ENCODE measurements at places on chromosomes 1 and 21.

- DNase-seq: no peak
Measured at GRCh38 chr1:97084546-97084945, 363.0 kb downstream of the PTBP2 start.

GRCh38 chr1:34896612-34897011 lies 32.8 kb downstream of the DLGAP3 start:
- DNase-seq: no peak

GRCh38 chr1:40932006-40932405 lies 47.5 kb upstream of the CTPS1 start:
- no peak for DNase-seq

DNA sequence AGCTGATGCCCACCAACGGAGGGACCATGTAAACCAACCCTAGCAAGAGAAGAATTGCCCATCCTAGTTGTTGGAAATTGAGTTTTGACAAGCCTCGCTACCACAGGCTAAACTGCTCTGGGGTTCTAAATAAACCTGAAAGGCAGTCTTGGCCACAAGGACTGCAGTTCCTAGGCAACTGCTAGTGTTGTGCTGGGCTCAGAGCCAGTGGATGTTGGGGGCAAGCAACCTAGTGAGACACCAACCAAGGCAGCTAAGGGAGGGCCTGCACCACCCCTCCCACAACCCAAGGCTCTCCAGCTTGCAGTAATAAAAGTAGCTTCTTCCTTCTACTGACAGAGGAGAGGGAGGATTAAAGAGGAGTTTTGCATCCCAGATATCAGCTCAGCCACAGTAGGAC lies 102.4 kb upstream of the PKN2 start:
- DNase-seq: no peak

GRCh38 chr1:94160811-94161210 lies 39.9 kb upstream of the ABCA4 start:
- peak; percentile 68 for DNase-seq

GRCh38 chr21:33916200-33916567 lies 580 bp upstream of the ATP5PO start:
- no peak for DNase-seq

GRCh38 chr1:180230791-180231505 lies 884 bp downstream of the LHX4 start:
- no peak for DNase-seq

DNA sequence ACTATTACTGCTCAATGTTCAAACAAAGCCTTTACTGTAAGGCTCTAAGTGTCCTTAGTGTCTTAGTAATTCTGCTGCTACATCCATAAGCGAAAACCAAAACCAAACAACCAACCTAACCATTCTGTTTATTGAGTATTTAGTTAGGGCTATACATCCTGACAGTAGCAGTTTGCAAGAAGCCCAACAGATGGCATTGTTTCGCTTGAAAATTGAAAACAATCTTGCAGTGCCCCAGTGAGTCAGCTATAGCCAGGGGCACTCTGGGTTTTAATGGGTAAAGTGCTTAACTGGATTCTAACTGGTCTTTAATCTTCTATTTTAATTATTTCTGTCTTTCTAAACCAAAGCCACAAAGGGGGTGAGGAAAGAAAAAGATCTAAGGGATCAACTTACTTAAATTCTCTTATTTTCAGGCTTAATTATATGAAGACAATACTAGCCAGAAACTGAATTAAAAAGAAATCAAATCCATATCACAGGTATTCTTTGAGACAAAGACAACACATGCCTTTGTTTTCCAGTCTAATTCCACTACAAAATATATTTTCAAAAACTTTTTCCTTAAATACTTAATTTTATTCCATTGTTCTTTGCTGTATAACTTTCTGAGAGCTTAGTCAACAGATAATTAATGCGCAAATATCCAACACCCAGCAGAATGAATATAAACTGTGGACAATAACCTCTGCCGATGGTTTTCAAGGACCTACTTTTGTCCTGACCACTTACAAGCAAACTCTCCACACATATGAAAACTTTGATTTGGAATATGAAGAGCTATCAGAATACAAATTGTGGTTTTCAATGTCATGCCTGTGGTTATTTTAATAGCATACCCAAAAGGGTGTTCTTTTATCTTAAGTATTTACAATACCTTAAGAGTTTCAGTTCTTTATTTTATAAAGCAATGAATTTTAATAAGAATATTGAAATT lies 15.2 kb downstream of the POGZ start:
- peak; percentile 53 for DNase-seq

DNA sequence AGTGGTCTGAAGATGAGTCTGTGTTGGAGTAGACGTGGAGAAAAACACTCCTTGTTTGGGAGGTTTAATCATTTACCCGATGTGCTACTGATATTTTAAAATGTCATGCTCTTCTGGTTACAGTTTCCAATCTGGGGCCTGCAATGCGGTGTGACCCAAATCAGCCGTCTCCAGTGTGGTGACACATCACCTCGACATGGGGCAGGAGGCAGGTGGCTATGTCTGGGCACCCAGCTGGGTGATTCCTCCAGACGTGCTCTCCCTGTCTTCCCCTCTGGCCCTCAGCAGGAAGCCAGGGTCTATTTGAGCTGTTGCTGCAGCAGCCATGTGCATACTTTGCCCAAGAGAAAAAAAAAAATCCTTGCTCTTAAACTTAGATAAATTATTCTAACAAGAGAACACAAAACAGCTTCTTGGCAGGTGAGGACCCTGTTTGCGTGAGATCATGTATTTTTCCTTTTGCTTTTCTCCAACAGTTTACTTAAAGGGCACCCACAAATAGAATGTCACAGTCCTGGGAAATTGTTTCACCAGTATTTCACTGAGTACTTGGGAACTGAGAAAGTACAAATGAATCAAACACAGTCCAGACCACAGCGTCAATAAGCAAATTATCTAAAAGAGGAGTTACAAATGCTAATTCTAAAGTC lies 38.9 kb upstream of the MAP10 start:
- no peak for DNase-seq

- DNase-seq: no peak
Measured at GRCh38 chr1:51907079-51907702, 28.7 kb upstream of the NRDC start.

DNA sequence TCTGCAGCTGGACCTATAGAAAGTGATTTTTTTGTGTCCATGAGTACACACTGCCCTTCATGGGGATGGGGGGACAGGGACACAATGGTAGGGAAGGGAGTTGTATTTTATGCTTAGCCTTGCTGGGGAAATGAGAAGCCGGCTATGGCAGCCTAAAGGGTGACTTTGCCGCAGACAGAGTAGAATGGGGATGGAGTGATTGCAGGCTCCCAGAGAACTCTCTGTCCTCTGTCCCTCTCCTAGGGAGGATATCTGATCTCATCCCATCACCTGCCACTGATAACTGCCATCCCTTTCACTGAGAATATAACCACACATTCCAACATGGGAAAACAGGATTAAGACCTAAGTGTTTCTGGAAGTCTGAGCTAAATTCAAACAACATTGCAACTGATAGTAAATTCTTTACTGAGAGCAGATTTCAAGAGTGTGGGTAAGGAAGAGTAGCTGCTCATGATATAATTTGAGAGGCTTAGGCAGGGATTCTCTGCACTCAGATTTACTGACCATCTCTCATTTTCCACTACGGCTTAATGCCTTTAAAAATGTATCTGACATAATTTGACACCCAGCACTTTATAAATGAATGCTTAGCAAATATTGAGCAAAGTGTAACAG lies 13.9 kb downstream of the SH2D1B start:
- DNase-seq: no peak

GRCh38 chr1:4650481-4650880 lies 3.9 kb upstream of the AJAP1 start:
- peak; percentile 11 for DNase-seq

DNA sequence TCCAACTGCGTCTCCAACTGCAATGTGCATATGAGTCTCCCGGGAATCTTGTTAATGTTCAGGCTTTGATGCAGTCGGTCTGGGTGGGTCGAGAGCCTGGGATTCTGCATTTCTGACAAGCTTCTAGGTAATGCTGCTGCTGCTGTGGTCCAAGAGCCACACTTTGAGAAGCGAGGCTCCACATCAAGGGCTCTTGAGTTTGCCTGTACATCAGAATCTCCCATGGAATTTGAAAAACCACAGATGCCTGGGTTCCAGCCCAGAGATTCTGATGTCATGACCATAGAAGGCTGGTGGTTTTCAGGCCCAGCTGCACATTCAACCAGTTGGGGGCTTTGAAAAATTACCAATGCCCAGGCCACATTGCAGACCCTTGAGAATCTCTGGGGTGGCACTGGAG lies 93.9 kb upstream of the TARDBP start:
- DNase-seq: no peak

- no peak for DNase-seq
Measured at GRCh38 chr1:78070210-78070609, 24.4 kb downstream of the GIPC2 start.

DNA sequence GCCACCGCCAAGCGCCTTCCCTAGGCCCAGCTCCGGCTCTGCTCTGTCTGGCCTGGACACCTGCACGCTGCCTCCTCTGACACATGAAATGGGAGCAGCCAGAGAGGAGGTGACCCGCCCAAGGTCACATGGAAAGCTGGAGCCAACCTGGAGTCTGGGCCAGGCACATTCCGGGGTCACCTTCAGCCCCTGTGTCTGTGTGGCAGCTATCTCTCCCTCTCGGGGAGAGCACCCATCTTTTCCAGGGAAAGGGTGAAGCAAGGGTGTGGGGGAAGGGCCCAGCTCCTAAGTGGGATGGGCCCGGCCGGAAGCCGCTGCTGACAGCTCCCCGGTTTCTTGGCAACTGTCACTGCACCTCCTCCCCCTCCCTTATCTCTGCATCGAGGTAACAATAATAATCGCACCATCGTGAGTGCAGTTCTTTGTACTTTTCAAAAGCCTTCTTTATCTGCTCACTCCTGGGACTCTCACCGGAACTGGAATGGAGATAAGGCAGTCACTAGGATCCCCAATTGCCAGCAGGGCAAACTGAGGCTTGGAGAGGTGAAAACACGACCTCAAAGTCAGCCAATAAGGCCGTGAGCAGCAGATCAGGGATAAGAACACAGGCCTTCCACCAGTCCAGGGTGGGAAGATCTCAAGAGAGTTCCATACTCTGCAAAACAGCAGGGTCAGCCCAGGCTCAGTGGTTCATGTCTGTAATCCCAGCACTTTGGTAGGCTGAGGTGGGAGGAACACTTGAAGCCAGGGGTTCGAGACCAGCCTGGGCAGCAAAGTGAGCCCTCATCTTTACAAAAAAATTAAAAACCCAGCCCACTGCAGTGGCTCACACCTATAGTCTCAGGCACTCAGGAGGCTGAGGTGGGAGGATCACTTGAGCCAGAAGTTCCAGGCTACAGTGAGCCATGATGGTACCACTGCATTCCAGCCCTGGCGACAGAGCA lies 36.9 kb downstream of the RAP1GAP start:
- DNase-seq: no peak

- DNase-seq: no peak
Measured at GRCh38 chr1:91022518-91022929, 689 bp upstream of the ZNF644 start.

- no peak for DNase-seq
Measured at GRCh38 chr1:105793536-105794146, 1262.8 kb upstream of the PRMT6 start.

Measured in BJ (cell line).